ENCODE measurements at places on chromosomes 2 and 18. TPM values are rescaled to one million over a fixed set of nuclear protein-coding genes. Genes with fewer than 3 reads are reported as not detected.

The ABCG8 gene
- not detected for total RNA-seq

The UPP2 gene
- total RNA-seq = not detected

The CHRND gene
- total RNA-seq = not detected

The FSHR gene
- not detected for total RNA-seq

The AQP12B gene
- total RNA-seq = not detected

The HAT1 gene
- 59.4 TPM for total RNA-seq

- DNase-seq = peak; percentile 6
These were observed 3.6 kb downstream of the PTPN18 start for GRCh38 chr2:130359466-130359865.

GRCh38 chr2:208072250-208072892, 47.0 kb upstream of the PLEKHM3 start:
- DNase-seq = peak; percentile 57

GRCh38 chr2:1168846-1169245, 218.2 kb downstream of the SNTG2 start:
- DNase-seq = no peak

GRCh38 chr2:238290091-238290509, 1.7 kb upstream of the PER2 start:
- DNase-seq = no peak

DNA sequence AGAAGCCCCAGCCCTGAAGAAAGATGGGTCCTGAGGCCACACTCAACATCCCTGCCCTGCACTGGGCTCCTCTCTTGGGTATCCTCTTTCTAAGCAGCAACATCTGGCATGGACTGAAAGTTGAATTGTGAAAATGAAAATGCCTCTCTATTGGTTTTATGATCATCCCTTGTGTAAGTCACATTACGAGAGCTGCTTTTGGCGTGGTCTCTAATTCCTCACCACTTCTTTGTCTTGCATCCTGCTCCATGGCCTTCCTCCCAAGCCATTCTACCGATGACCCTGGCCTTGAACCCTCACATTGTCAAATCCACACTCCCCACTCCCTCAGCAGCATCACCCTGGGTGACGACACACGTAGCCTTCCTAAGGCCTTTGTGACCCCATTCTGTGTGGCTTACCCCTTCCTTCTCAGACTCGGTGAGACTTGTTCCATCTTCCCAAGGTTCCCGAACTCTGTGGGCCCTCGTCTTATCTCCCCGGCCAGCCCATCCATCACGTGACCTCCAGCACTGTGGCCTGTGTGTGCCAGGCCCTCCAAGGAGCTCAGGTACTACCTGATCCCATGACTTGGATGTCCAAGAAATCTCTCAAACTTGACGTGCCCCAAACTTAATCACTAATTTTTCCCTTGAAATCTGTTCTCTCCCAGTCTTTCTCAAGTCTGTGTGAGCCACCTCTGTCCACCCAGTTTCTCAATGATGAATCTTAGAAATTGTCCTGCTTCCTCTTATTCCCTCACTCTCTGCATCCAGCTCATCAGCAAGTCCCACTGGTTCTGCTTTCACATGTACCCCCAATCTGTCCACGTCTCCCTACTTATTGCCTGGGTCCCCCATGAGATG, 194.7 kb upstream of the HS6ST1 start:
- no peak for DNase-seq

DNA sequence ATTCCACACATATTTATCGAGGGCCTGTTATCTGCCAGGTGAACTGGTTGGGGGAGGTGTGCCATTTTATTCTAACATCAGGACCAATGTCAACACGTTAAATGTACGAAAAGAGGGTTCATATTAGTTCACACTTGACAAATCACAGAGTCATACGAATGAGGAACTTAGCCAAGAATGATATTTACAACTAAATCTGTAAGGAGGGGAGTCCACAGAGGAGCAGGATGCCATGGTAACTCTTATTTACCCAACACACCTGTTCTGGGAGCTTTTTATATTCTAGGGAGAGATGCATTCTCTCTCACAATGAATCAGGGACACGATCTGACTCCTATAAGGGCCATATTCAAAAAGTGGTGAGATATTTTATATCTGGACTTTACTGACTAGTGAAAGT, 144.1 kb downstream of the CDC42EP3 start:
- DNase-seq = no peak

GRCh38 chr2:133255360-133255759, 312.9 kb downstream of the NCKAP5 start:
- DNase-seq = no peak

- no peak for DNase-seq
These were observed 1.3 kb downstream of the ING5 start for GRCh38 chr2:241703032-241703604.

DNA sequence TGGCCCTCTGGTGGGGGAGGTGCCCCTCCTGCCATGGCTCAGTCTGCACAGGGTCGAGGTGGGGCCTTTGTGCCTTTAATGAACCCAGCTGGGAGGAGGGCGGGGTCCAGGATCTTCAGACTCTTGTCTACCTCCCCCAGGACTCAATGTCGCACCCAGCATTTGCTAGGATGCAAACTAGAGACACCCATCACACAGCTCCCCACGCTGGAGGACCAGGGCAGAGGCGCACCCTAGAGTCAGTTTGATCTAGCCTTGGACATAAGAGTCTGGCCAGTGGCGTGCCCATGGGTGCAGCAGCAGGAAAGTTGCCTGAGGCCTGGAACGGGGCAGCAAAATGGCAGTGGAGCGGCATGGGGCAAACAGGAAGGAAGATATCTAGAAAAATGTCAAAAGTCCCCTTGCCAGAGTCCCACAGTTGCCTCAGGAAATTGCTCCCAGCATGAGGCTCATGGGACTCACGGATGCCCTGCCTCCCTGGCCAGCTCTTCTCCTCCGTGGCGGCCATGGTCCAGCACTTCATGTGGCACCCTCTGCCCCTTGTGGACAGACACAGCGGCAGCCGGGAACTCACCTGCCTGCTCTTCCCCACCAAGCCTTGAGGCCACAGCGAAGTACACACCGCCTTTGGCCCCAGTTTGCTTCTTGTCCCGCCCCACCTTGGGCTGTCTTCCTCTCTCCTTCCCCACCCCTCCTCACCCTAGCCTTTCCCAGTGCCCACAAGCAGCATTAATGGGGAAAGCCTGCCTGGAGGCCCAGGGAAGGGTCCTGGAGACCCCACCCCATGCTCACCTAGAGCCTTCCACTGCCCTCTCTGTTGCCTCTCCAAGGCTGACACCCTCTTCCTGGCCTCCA, 17.7 kb downstream of the SH2D6 start:
- DNase-seq = no peak

Data from activated CD4-positive, alpha-beta memory T cell treated with anti-CD3 and anti-CD28 coated beads, Interleukin-2, amount 10 ng/mL, durations not matched to agents 7 days and 5 days (primary cell).